ENCODE measurements at places on chromosomes 1 and 21. TPM values are rescaled to one million over a fixed set of nuclear protein-coding genes. Genes with fewer than 3 reads are reported as not detected.
A peak's percentile ranks its signal among the peaks of the same experiment; 100 is the strongest.

DNA sequence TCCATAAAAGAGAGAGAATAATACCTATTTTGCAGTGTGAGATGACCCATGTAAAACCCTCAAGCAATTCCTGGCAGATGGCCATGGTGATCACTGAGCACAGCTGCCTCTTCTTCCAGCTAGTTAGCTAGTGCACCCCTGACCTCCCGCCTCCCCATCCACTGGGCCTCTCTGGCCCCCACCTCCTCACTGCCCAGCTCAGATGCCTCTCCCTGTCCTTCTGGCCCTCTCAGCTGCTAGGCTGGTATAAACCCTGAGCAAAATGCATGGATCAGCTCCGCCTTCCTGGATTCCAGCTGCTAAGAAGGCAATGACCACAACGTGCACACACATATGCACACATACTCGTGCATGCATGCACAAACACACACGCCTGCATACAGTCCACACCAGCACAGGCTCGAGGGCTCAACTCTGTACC is 117.2 kb downstream of the DMRTB1 start:
- no peak for DNase-seq

DNA sequence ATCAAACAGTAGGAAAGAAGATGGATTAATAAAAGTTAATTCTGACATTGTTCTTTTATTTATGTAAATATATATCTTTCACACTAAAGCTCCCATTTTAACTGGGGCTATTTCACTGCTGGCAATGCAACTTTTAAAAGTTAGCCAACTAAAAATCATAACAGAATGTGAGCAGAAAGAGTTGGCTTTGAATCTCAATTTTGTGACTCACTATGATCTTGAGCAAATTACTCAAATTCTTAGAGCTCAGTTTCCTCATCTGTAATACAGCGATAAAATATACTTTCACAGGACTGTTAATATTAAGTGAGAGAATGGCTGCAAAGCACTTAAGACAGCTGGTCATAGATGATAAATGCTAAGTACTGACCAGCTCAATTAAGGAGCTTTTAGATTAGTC is 10.8 kb downstream of the EFCAB14 start:
- DNase-seq: no peak

DNA sequence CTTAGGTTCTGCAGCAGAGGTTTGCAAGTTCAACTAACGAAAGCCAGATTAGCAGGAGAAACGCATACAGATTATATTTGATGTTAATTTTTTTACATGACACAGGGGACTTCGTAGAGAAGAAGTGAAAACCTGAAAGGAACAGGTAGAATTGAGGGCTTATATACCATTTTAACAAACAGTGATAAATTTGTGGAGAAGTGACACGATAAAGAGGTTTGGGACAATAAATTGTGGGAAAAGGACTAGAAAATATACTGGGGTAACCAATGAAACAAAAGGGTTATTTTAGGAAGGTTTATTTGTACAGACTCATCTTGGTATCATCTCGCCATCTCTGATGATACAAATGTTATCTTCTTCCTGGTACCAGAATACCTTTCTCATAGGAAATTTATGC is 452.9 kb downstream of the SETD4 start:
- no peak for DNase-seq

DNA sequence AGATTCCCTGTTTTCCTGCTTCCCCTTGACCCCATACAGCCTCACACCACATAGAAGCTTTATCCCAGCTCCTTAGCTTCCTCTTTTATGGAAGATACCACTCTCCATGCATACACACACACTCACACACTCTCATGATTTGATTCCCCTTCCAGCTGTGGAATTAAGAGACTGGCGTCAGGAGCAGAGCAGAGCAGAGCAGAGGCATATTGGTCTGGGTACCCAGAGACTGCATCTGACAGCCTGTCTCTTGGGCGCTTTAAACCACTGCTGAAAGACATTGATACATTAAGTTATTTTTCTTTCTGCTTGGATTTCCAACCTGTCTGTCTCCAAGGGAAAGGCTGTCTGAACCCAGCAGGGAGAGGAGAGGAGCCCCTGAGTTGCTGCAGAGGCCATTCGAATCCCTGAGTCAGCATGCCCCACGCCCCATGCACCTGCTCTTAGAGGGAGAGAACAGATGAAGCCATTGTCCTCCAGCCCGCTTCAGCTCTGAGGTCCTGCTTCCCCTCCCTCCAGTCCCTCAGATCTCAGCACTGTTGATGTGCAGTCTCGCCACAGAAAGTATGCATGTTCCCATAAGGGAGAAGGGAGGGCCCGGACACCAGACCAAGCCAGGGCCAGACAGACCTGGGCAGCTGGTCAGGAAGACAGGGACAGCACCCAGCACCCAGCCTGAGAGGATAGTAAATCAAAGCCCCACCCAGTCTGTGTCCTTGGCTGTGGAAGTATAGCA is 66.7 kb upstream of the GJB5 start:
- no peak for DNase-seq

GRCh38 chr1:24898152-24898908 is 31.7 kb downstream of the RUNX3 start:
- peak; percentile 26 for DNase-seq

- no peak for DNase-seq
Observed at GRCh38 chr1:169692756-169693460, 18.5 kb downstream of the SELL start.

DNA sequence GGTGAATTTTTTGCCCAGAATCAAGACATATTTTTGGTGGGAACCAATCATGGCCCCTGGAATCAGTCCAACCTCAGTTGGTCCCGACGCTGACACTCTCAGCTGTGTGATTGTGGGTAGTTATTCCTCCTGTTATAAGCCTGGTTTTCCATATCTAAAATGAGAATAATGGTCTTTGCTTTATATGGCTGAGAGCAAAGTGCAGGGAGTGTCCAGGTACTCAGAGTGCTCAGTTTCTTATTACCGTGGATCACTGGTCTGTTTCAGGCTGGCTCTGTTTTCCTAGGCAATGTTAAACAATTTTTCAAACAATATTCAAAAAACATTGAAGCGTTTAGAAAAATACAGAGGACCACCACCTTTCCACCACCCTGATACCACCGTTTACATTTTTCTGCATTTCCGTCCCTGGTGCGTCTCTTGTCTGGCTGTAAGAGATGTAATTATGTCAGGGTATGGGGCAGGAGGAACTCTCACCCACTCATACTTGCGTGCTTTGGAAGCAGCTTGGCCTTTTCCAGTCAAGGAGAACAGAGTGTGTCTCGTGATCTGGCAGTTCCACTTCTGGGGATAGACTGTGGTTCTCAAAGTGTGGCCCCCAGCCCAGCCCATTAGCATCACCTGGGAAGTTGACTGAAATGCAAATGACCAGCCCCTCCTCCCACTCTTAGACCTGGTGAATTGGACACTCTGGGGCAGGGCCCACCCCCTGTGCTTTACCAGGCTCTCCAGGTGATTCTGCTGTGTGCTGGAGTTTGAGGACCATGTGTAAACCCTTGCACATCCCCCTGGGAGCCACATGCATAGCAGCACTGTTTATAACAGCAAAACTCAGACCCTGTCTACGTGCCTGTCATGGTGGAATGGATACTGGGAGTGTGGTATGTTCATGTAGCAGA is 6.8 kb downstream of the MX1 start:
- DNase-seq: no peak

DNA sequence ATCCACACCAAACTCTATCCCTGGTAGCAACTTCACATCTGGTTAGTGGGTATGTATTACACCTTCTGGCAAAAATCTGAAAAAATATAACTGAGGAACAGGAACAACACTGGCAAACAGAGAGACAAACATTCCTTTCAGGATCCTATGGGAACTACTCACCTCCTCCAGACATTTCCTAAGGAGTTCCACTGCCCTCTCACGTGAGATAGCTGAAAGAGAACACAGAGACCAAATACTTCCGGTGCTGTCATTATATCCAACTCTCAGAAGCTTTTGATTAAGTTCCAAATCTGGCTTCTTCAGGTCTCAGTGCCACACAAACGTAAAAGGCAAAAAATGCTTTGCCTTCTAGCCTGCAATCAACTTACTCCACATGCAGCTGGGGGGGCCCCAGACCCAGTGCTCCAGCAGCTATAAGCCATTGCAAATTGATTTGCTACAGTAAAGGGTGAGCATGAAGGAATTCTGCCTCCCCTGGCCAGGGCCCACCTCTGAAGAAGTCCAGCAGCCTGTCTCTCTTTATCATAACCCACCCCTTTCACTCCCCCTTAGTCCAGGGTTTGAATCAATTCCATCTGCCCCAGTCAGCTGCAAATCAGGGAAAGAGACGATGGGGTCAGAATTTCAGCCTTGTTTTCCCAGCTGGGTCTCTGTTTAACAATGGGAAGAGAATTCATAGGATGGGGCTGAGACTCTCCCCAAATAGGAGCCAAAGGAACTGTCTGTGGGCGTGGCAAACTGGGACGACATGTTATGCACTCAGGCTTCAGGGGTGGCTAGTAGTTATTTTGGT is 32.2 kb downstream of the TFAP2E start:
- DNase-seq: no peak

- no peak for DNase-seq
Observed at GRCh38 chr1:26645734-26646133, 50.1 kb upstream of the ARID1A start.

GRCh38 chr1:99469550-99469971 is 176.4 kb upstream of the PALMD start:
- no peak for DNase-seq

GRCh38 chr1:41978986-41979385 is 60.3 kb upstream of the HIVEP3 start:
- no peak for DNase-seq

The CR1L gene
- not detected for total RNA-seq

The ZNF593 gene
- 50.8 TPM for total RNA-seq

The LY9 gene
- total RNA-seq: not detected

The EFNA4 gene
- 12.1 TPM for total RNA-seq

The KRTAP7-1 gene
- total RNA-seq: not detected

All from NCI-H460 (cell line).